ENCODE measurements at places on chromosomes 12 and 14.

DNA sequence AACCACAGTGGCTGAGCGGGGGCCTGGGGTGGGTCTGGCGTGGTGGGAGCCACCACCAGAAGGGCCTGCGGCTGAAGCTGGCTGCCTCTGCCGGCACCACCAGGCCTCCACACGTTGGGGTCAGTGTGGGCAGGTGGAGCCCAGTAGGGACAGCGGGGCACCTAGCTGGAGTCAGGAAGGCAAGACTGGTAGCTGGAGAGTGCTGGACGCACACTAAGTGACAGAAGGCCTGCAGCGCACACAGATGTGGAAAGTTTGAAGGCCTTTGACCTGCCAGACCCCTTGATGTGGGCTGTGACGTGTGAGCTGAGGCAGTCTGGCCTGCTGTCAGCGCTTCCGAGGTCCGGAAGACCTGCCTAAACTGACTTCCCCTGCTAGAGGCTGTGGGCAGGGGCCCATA, 26.3 kb downstream of the RIN3 start:
- DNase-seq = peak; percentile 70

GRCh38 chr12:93176165-93176564, 201.6 kb upstream of the NUDT4 start:
- DNase-seq = peak; percentile 54

- DNase-seq = no peak
Observed at GRCh38 chr14:85243321-85243720, 286.6 kb upstream of the FLRT2 start.

GRCh38 chr14:24988760-24989159, 61.2 kb downstream of the STXBP6 start:
- no peak for DNase-seq

- DNase-seq = no peak
Observed at GRCh38 chr14:105075379-105076295, 10.4 kb upstream of the GPR132 start.

Data from lung microvascular endothelial cell (primary cell).